Epithelial cell of esophagus (primary cell): ENCODE measurements at places on chromosomes 2 and 18.

GRCh38 chr18:9017167-9017904, 85.2 kb upstream of the NDUFV2 start:
- peak; percentile 96 for DNase-seq

DNA sequence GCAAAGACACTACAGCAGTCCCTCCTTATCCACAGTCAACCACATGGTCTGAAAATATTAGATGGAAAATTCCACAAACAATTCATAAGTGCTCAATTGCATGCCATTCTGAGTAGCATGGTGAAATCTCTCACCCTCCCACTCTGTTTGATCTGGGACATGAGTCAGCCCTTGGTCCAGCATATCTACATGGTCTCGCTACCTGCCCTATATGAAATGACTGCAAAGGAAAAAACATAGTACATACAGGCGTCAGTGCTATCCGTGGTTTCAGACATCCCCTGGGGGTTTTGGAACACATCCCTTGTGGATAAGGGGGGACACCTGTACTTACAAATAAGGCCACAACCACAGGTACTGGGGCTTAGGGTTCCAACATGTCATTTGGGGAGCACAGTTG, 73.7 kb downstream of the CABLES1 start:
- peak; percentile 78 for DNase-seq

GRCh38 chr2:27638037-27638637, 9.3 kb downstream of the GPN1 start:
- DNase-seq, result peak; percentile 94

DNA sequence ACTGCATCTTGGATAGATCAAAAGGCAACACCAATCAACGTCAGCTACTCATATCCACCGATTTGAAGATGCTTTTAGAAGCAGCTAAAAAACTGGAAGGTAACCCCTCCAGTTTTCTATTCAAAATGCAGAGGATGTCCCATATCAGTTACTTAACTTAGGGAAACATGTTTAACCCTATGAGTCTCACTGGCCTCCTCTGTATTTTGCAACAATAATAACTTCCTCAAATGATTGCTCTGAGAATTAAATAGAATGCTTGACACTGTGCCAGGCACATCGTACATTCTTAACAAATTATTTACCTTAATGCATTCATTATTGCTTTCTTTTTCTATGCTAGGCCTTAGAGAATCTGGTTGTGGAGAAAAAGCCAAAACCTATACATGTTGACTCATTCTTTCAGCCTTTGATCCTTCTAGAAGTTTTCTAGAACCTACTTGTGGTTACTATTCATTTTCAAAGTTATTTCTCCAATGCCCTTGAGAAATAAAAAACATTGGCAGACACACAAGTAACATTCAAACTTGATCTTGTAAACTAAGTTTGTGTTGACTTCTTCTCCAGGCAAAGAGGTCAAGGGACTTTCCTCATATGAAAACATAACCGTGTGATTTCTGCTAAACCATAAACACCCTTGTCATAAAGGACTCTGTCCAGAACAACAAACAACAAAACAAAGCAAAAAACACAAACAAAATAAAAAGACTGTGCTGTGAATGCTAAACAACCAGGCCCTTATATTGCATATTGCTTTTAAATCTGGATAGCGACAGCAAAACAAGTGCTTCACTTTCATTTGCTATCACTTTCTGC, 4.6 kb downstream of the DOCK10 start:
- DNase-seq, result no peak

DNA sequence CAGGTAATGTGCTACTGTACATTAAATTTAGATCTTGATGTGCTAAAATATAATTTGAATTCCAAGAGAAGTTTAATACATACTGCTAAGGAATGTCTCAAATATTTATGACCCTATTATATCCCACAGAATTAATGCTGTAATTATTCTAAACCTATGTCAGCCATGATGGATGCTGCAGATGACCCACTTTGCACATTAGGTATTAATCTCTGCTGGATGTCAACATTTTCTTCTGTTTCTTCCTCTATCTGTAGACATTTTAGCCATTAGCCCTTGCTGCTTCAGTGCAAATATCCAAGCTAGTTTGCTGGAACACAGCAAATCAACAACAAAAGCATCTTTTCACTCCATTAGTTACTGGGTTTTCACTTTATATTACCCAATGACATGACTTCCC, 164.6 kb downstream of the CDH2 start:
- DNase-seq, result no peak

DNA sequence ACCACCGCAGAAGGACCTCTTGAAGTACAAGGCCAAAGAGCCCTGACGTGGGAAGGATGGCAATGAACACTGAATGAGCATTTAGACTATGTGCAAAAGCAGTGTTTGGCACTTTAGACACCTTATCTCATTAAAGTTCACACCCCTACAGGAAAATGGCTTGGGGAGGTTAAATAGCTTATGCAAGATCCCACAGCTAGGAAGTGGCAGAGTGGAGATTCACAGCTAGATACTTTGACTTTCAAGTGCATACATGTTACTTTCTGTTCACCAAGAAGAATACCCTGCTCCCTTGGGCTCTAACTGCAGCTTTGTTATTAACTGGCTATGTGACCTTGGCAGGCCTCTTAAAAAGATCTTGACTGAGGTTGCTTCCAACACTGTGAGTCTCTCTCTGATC, 58.2 kb downstream of the ICOS start:
- DNase-seq, result no peak

DNA sequence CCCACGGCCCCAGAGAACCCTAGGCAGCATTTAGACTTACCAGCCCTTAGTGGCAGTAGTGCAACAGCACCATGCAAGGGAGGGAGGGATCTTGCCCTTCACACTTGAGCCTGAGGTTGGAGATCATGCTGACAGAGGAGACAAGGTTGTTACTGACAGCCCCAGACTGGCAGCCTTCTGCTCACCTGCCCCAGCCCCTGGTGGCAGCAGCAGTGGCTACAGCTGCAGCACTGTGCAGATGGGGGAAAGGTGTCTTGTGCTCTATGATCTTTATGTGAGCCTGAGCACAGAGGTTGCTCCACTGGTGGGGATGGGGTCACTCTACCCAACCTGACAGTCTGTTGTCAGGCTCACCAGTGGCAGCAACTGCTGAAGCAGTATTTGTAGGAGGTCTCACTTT, 501.2 kb upstream of the LRRTM4 start:
- DNase-seq, result no peak

DNA sequence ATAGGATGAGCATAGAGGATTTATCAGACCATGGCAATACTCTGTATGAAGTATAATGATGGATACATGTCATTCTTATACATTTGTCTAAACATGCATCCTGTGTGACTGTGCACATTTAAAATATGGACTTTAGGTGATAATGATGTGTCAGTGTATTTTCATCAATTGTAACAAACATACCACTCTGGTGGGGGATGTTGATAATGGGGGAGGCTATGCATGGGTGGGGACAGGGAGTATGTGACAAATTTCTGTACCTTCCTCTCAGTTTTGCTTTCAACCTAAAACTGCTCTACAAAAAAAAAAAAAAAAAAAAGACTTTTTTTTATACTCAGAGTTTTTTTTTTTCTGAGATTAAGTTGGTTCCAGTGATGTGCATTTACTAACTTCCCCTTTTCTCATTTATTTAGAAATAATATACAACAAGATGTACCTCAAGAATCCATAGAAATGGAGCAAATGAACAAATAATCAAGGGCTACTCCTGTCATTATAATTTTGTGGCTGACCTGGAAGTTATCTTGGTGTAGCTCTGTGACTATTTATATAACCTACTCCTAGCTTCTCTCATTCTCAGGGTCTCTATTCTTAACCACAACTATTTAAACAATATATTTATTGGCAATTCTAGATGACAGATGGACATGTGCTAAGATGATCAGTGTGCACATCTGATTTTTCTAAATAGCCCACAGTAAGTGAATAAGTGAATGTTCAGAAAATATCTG, 108.9 kb upstream of the ITGA4 start:
- DNase-seq, result no peak

DNA sequence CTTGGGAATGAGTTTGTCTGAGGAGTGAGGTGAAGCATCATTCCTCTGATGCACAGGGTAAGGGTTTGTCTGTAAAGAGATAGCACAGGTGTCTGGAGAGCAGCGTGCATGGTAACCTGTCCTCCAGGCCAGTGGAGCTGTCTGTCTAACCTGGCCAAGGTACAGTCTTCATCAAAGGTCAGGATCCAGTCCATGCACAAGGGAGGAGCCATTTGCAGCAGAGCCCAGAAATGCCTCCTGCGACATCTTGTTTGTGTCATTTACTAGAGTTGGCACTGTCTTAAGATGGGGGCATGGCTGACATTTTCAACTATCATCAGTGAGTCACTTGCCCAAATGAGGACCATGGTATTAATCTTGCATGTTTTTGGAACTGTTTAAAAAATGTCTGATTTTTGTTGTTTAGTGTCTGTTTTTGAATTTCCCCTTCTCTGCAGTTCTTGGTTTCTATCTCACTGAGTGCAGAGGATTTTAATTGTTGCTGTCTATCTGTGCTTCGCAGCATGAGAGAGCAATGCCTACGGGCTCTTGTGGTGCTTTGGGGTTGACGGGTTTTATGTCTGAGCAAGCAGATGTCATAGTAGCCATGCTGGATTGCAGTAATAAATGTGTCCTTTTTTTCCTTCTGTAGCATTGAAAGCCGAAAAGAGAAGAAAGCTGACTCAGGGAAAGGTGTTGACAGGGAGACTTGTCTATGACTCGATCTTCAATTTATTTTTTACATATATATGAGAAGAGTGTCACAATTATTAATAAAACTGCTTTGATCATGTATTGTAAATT, 91.3 kb downstream of the DPP4 start:
- DNase-seq, result no peak

DNA sequence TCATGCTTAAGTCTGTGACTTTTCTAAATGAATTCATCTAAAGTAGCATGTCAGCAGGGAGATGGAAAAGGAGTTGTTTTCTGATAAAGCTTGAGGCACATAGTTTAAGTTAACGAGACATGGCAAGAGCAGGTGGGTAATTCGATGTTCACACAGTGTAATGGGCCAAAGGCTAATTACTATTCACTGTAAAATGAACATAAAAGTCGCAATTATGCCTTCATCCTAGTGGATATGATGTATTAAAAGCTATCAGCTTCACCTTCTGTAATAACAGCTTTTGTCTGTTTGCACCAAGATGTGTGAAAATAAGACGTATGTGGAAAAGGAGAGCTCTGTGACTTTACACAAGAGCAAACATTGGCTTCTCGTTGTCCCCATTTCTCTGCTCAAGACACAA, 94.2 kb upstream of the CDH20 start:
- no peak for DNase-seq
